ENCODE measurements at places on chromosomes 7 and 10.

DNA sequence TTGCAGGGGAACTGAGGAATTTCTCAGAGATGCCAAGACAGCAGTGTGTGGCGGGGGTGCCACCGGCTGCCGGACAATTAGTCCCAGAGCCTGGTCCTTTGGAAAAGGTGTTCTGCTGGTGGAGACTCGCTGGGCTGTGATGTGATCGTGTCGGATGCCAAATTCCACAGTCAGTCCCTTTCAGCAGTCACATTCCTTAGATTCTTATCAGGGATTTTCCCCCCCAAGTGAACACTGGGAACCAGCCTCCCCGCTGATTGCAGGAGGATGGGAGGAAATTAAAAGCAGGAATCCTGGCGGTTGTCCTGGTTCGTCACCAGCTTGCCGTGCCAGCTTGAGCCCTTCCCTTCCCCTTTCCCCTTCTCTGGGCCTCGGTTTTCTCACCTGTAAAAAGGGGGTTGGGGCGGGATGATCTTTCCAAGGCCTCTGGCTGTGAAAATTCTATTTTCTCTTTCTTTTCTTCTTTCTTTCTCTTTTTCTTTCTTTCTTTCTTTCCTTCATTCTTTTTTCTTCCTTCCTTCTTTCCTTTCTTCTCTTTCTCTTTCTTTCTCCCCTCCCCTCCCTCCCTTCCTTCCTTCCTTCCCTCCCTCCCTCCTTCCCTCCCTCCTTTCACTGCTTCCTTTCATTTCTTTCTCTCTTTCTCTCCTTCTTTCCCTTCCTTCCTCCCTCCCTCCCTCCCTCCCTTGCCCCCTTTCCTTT lies 39.6 kb downstream of the COL26A1 start:
- no peak for DNase-seq

GRCh38 chr7:38686888-38687287 lies 55.7 kb upstream of the AMPH start:
- no peak for DNase-seq

GRCh38 chr10:76125900-76126299 lies 694.5 kb downstream of the LRMDA start:
- DNase-seq, result no peak

DNA sequence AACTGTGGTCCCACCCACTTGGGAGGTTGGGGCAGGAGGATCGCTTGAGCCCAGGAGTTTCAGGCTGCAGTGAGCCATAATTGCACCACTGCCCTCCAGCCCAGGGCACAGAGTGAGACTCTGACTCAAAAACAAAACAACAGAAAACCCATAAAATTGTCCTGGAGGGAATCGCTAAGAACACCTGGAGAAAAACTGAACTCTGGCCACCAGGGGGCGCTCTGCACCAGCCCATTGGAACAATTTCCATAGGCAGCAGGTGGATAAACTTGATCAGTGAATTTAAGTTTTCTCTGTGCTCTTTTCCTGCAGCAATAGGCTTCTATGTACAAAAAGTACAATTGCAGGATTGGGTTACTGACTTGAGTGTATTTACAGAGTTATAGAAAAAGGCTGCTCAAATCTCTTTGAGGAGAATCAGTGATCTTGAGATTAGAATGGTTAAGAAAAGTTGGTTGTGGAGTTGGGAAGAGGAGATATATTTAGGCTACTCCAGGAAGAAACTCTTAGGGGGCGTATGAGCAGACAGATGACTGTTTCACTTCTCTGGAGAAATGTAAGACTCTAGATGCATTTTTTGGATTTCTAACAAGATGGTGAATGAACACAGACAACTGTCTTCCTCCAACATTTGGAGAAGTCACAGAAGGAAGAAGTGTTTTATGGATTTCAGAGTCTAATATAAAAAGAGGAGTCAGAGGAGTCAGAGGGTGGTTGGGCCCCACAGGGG lies 274.9 kb upstream of the GALNT17 start:
- peak; percentile 33 for DNase-seq

GRCh38 chr7:155590215-155591018 lies 44.1 kb upstream of the CNPY1 start:
- DNase-seq, result peak; percentile 43

- DNase-seq, result no peak
These were observed 58.8 kb downstream of the ABRAXAS2 start for GRCh38 chr10:124860426-124860825.

DNA sequence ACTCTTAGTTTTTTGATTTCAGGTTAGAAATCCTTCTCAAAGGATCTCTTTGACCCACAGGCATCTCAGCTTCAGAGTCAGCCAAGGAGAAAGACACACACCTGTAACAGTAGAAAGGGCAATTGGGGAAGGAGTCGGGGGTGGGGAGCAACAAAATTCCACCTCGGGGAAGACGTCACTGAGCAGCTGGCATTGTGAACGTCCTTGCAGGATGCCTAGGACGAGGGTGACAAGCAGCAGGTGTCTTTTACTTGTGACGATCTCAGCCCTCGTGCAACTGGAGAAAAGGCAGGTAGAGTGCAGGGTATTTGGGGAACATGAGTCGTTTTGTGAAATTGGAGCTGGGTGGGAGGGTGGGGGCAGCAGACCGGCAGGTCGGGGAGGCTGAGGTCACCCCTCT lies 627.0 kb downstream of the ACTR3B start:
- no peak for DNase-seq

DNA sequence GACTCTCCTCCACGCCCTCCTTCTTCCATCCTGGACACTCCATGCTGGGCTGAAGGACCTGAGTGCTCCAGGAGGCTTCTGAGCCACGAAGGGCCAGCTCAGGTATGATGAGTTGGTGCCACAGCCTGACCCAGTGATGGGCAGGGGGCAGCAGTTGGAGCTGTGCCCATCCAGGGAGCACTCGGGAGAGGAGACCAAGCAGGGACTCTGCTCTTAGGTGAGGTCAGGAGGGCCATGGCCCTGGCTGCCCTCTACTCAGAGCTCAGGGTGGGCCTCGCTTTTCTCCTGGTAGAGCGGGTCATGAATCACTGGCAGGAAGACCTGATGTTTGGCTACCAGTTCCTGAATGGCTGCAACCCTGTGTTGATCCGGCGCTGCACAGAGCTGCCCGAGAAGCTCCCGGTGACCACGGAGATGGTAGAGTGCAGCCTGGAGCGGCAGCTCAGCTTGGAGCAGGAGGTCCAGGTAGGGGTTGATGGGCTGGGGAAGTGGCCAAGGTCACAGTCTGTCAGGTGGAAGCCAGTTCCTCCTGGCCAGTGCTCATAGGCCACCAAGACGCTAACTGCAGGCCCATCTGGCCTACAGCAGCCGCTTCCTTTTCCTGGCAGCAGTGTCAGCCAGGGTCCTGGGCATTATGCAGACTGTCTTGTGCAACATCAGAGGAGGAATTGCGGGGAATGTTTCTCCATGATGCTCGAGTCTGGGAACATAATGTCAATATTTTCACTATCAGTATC lies 50.8 kb downstream of the ALOX5 start:
- no peak for DNase-seq

- no peak for DNase-seq
These were observed 21.1 kb upstream of the SAR1A start for GRCh38 chr10:70191161-70191971.

DNA sequence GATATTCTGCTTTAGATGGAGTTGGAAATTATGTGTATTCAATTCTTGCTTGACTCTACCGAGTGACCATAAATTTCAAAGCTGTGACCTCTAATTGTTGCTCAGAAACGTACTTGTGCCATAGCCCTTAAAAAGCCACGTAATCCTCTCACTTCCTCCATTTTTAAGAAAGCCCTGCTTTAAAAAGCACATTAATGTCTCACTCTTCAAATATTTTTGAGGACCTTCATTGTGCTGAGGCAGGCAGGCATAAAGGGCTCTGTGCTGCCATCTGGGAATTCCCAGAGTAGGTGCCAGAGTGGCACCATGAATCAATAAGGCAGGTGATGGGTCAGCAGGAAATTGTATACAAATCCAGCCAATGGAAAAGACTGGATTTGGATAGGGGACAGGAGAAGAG lies 97.7 kb upstream of the FAM204A start:
- no peak for DNase-seq

DNA sequence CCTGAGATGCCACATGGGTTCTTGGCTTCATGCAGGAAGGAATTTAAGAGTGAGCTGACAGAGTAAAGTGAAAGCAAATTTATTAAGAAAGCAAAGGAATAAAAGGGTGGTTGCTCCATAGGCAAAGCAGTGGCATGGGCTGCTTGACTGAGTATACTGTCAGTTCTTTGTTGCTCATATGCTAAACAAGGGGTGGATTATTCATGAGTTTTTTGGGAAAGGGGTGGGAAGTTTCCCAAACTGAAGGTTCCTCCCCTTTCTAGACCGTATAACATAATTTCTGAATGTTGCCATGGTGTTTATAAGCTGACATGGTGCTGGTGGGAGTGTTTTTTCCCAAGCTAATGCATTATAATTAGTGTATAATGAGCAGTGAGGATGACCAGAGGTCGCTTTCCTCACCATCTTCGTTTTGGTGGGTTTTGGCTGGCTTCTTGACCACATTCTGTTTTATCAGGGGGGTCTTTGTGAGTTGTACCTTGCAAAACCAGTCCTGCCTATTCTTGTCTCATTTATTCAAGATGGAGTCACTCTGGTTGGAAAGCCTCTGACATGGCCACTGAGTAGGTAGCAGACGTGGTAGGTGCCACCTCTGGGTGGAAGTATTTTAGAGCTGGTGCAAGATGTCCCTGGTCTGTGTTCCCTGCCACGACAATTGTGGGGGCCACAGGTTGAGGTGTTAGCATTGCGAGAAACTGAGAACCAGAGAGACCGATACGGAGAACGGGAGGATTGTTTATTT lies 107.5 kb upstream of the SDK1 start:
- no peak for DNase-seq

DNA sequence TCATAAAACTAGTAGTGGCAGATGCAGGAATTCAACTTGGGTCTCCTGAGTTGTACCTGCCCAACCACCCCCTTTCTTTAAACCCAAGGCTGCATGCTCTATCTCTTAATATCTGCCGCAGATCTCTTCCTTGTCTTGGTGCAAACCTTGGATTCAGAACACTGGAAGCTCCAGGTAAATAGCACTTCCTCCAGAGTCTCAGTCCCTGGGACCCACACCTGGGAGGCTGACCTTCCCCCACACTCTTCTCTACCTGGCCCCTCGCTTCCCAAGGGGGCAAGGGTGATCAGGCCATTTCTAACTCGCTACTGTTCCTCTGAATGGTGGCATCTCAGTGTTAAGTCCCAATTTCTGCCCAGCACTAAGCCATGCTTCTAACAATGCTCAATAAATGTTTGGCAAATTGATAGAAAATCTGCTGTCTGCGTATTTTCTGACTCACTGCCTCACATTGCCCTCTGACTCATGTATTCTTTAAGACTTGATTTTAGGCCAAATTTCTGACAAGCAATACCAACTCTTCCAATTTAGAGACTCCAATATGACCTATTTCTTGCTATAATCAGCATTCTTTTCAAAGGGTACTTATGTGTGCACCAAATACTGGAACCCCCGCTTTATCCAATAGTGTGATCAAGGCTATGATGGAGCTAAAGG lies 68.0 kb upstream of the PPP1R3C start:
- DNase-seq, result no peak

DNA sequence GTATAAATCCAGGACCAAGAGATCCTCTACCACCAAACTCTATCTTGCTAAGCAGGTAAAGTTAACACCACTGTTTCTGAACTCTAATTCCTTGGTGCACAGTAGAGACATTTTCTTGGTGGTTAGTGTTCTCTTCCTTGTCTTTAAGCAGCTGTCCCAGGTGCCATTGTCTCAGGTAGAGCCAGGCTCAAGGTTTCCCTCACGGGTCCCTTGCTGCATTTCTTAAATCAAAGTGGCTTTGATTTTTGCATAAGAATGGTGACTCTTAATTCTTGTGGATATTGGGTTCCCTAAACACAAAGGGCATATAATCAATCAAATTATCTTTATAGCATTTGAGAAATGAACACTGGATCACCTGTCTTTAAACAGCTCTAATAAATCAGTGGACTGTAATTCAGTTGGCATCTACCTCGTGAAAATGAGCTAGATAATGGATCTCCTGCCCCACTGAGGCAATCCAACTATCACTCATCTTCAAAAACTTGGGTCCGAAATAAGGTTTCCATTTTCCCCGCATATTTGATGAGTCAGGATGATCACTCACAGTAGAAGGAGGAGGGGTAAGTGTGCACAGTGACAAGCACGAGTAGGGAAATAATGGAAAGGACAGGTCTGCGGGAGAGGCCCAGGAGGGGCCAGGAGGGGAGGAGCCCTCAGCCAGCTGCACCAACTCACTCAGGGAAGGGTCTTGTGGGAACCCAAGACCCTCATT lies 2.4 kb downstream of the ABCC2 start:
- no peak for DNase-seq

- no peak for DNase-seq
These were observed 5.5 kb downstream of the SMARCD3 start for GRCh38 chr7:151243045-151243349.

GRCh38 chr10:27857616-27858015 lies 112.0 kb upstream of the MKX start:
- DNase-seq, result no peak

DNA sequence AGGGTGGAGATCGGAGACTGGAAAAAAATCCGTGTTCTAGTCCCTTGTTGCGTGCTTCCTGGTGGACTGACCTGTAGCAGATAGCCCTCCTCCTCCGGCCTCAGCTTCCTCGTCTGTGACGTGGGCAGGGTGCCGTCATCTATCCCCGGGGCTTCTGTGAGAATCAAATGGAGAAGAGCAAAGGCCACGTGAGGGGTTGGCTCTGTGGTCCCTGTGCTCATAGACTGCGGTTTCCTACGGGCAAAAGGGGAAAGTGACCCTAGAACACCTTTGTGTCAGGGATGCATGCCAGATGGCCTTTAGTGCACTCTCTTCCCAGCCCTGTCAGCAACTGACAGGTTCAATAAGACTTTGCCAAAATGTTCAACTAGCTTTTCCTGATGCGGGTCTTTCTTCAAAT lies 33.7 kb downstream of the GRK5 start:
- no peak for DNase-seq

GRCh38 chr7:137771679-137772078 lies 75.1 kb downstream of the DGKI start:
- no peak for DNase-seq

GRCh38 chr7:37356911-37357636 lies 91.6 kb downstream of the ELMO1 start:
- no peak for DNase-seq

DNA sequence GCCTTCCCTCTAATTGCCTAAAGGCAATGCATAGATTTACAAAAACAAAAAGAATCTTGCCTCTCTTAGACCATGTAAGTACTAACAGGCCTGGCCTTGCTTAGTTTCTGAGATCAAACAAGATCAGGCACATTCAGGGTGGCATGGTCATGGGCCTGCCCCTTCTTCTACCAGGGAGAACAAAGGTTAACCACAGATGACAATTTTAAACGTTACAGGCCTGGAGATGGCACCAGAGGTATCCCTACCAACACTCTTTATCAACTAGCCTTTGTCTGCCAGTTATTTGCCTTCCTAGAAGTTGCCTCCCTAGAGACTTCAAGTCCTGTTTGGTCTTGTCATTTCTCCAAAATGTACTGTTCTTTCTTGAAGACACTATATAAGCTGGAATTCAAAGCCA lies 252.6 kb downstream of the DOCK4 start:
- no peak for DNase-seq

DNA sequence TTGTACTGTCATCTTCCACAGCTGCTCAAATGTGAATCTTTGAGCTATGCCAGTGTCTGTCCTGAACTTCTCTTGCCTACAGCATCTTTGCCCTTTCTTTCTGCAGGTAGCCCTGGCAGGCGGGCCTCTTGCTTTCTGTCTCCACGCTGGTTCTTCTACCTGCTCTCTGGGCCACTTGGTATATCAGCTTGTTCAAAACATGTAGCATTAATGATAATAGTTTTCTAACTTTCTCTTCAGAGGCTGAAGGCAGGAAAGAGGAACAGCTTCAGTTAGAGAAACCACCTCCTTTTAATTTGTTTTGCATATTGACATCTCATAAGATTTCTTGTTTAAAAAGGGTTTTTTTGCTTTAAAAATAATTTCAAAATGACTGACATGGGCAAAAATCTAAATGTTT lies 923 bp upstream of the FGL2 start:
- DNase-seq, result no peak

- peak; percentile 23 for DNase-seq
These were observed 50.5 kb downstream of the STK32C start for GRCh38 chr10:132257271-132257670.

All from CD4-positive, alpha-beta T cell treated with Interleukin-21 for 1 hour (primary cell).